Spinal cord (tissue), 10 donors: ENCODE measurements at places on chromosomes 2 and 18. TPM values are rescaled to one million over a fixed set of nuclear protein-coding genes. Genes with fewer than 3 reads are reported as not detected.

DNA sequence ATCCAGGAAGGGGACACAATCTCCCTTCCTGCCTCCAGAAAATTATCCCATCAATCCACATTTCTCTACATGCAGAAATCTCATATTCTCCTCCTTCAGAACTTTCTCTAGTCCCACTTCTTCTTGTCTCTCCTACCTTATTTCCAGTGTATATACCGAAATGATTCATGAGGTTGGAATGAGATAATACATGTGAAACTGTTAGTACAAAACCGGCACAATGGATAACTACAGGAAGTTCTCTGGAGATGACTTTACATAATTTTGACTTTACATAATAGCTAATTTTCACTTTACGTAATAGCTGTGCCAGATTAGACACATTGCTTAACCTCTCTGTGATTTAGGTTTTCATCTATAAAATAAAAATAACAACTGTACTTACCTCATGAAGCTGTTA is 801.3 kb downstream of the ERBB4 start:
- no peak for DNase-seq

GRCh38 chr2:9105601-9106337 is 100.8 kb upstream of the ASAP2 start:
- DNase-seq = no peak

GRCh38 chr2:42979416-42979869 is 187.1 kb upstream of the HAAO start:
- DNase-seq = no peak

GRCh38 chr2:26692897-26693849 is 651 bp downstream of the KCNK3 start:
- DNase-seq = no peak

DNA sequence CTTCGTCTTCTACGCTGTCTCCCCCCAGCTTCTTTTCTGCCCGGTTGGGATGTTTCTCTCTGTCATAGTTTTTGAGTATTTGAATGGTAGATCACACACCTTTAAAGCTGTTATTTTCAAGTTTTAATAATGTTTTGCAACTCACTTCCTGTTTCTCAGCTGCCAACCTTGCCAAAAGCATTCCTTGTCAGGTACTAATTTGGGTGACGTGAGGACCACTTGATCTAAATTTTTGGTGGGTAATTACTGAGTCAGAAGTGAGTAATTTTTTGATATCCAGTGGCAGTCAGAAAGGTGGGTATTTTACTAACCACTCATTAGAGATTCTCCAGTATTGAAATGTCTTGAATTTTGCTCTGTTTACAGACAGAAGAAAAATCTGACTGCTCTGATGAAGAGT is 852.4 kb upstream of the FANCL start:
- no peak for DNase-seq

- DNase-seq = no peak
Observed at GRCh38 chr2:62627667-62628066, 77.8 kb upstream of the EHBP1 start.

GRCh38 chr2:10372862-10373240 is 70.1 kb downstream of the HPCAL1 start:
- no peak for DNase-seq

GRCh38 chr2:191938779-191939178 is 91.9 kb upstream of the CAVIN2 start:
- DNase-seq = no peak

DNA sequence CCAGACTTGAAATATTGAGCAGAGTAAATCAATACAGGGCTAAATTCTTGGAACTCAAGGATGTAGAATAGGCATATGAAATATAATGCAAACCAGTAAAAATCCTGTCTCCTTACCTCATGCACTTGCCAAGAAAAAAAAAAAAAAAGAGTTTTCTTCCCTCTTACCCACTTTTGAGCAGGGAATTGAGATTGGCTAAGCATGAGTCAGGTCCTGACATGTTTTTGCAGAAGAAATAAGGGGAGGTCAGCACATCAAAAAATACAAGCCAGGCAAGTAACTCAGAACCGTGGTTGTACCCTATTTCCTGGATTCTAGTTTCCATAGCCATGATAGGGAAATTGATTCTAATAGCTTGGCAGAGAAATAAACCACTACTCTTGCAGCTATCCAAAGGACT is 1526.7 kb downstream of the LRP1B start:
- no peak for DNase-seq

GRCh38 chr2:46252891-46253659 is 44.1 kb upstream of the EPAS1 start:
- peak; percentile 49 for DNase-seq

DNA sequence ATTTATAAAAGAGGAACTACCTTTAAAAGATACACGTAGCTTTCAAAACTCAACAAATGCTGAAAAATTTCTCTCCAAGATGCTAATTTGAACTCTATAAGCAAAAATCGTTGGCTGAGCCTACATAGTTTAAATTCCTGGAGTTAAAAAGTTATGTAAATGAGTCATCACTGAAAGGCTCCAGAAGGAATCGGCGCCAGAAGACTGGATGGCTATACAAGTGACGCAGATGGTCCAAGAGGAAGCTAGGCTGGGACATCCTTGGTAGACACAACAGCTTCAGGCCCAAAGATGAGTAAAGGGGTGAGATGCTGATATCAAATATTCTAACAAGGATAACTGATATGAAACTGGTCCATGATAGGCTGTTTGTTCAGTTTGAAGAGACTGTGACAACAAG is 22.8 kb upstream of the DNAH6 start:
- DNase-seq = no peak

- no peak for DNase-seq
Observed at GRCh38 chr2:233794128-233794658, 16.1 kb downstream of the MROH2A start.

DNA sequence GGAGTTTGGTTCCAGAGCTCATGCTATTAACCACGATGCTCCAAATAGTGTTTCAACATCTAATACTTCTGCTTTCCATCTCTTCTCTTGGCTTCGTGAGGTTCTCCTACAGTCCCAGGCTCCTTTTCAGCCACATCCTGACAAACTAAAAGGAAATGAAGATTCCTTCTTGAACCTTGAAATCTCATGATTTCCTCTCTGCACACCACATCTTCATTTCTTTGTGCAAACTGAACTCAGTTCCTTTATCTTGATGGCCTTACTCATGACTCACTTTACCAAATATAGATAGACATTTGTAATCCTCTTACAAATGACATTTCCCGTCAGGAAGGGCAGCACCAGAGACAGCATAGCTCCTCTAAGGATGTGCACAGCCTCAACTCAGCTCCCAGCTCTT is 50.0 kb upstream of the ITGA4 start:
- DNase-seq = no peak

DNA sequence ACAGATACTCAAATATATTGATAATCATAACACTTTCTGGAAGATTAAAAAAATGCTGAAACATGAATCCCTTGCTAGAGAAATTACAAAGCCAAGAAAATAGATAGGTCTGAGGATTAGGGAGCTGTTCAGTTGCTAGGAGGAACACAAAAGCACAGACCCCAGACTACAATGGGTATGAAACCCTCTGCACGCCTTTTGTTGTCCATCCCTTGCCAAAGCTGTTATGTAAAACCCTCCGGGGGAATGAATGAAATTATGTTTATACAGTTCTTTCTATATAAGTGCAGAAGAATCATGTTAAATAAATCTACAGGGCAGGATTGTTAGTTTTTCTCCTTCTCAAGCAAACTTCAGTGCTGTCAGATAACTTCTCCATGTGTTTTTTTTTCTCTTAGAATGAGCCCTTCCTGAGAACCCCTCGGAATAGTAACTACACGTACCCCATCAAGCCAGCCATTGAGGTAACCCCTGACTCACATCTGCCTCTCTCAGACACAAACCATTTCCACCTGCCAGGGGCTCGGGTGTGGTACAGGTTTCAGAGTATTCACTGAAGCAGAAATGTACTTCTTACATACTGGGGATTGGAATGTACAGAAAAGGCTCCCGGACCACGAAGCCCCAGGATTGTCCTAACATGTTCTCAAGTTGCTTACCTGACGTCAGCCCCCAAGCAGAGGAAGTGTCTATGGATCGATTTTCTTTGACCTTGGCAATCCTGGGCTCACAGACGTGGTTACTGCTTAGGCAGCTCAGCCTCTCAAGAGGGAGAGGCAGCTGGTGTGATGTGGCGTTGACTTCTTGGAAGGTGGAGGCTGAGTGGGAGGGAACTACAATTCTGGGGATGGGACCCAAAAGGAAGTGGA is 118.0 kb downstream of the PLB1 start:
- no peak for DNase-seq

DNA sequence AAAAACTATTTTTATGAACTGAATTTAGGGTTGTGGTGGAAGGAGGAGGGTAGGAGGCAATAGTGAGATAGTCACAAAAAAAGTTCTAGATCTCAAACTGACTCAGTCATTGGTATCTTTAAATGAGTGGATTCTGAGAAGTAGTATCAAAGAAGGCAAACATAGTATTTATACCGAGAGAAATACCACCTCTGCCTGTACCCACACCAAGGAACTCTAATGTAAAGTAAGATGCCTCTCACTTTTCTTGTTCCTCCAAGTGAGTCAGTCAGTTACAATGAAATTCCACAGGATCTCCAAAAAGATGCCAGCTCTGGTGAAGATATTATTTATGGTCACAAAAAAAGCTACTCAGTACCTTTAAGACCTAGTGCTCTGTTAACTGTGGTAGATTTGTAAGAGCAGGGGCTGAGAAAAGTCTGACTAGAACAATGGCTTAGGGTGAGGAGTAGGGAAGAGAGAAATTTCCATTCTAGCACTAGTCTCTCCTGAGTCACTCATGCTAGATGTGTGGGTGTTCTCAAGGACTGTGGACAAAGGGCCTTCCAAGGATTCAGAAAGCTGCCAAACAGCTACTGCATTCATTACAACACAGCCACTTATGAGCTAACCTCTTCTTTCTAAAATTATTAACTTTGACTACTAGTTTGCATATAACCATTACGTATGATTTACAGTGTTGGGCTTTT is 36.3 kb downstream of the YWHAQ start:
- DNase-seq = no peak

DNA sequence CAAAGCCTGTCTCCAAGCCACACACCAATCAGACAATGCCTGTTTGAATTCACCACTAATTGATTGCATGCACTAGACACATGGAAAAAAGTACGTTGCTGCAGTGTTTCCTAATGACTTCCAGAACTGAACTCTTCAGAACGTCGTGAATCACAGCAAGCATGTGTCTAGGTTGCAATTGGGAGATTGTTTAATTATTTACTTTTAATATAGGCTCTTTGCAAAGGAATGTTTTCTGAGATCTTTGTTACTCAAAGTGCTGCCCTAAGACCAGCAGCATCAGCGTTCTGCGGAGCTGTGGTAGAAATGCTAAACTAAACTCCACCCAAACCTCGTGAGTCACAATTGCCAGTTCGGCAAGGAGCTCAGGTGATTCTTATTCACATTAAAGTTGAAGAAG is 52.7 kb upstream of the CCDC68 start:
- DNase-seq = no peak

GRCh38 chr2:158619496-158619895 is 162.7 kb downstream of the PKP4 start:
- no peak for DNase-seq

GRCh38 chr2:60549238-60549927 is 4.1 kb downstream of the BCL11A start:
- DNase-seq = no peak

- no peak for DNase-seq
Observed at GRCh38 chr2:238882082-238882755, 34.3 kb downstream of the TWIST2 start.

- DNase-seq = no peak
Observed at GRCh38 chr2:239814861-239815601, 210.1 kb downstream of the NDUFA10 start.

GRCh38 chr2:23526114-23526513 is 141.1 kb downstream of the KLHL29 start:
- no peak for DNase-seq

- DNase-seq = no peak
Observed at GRCh38 chr2:85302121-85302520, 25.7 kb downstream of the TGOLN2 start.

GRCh38 chr2:204713211-204713610 is 167.9 kb downstream of the PARD3B start:
- no peak for DNase-seq

DNA sequence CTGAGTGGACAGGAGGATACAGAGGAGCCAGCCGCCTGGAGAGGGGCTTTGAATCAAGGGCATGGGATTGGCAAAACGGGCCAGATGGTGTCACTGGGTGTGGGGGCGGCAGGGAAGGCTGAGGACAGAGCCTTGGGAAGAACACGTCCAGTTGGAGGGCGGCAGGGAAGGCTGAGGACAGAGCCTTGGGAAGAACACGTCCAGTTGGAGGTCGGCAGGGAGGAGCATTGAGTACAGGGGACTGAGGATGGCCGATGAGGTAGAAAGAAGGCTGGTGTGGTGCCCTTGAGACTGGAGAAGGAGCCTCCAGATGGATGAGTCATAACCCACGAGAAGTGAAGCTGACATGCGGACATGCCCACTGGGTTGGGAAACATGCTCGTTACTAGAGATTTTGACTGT is 4.5 kb downstream of the HES6 start:
- DNase-seq = no peak

- DNase-seq = no peak
Observed at GRCh38 chr18:9364242-9364641, 29.7 kb downstream of the TWSG1 start.

GRCh38 chr2:77105008-77105407 is 417.2 kb downstream of the LRRTM4 start:
- no peak for DNase-seq

GRCh38 chr2:41966431-41966893 is 81.4 kb upstream of the PKDCC start:
- DNase-seq = peak; percentile 36

GRCh38 chr18:80119111-80119510 is 10.0 kb downstream of the ADNP2 start:
- DNase-seq = no peak

GRCh38 chr18:44816050-44816449 is 135.4 kb downstream of the SETBP1 start:
- no peak for DNase-seq

DNA sequence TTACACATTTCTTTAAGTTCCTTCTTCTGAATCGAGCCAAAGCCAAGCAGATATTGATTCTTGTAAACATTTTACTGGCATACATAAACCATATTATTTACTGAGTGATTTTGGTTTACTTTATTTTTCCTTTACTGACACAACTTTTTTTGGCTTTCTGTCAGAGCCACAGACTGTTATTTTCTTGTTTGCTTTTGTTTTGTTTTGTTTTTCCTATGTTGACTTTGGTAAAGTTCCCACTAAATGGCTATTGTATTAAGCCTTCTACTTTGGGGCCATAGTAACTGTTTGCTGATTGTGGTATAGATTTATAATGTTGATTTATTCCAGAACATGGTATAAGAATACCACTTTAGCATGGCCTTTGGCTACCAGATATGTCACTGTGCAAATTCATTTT is 419.4 kb downstream of the DCDC2C start:
- DNase-seq = no peak

GRCh38 chr2:137842430-137842829 is 121.8 kb upstream of the HNMT start:
- no peak for DNase-seq

- DNase-seq = no peak
Observed at GRCh38 chr2:97967216-97967592, 28.5 kb downstream of the TMEM131 start.

GRCh38 chr2:231781798-231782726 is 980 bp upstream of the PDE6D start:
- no peak for DNase-seq

The PLA2R1 gene
- total RNA-seq = 30.9 TPM

The BOLL gene
- total RNA-seq = not detected

The ATP8B1 gene
- total RNA-seq = 14.4 TPM

The SNRNP200 gene
- 63.5 TPM for total RNA-seq

The SCN3A gene
- 25.4 TPM for total RNA-seq

The RAX gene
- not detected for total RNA-seq

The PLCL1 gene
- 22.0 TPM for total RNA-seq

The MAB21L4 gene
- total RNA-seq = not detected

The ZNG1B gene
- 40.8 TPM for total RNA-seq

The CEP68 gene
- 31.9 TPM for total RNA-seq

The REG1B gene
- total RNA-seq = not detected

The UXS1 gene
- total RNA-seq = 59.8 TPM
